ENCODE measurements at places on chromosomes 13 and 19.

DNA sequence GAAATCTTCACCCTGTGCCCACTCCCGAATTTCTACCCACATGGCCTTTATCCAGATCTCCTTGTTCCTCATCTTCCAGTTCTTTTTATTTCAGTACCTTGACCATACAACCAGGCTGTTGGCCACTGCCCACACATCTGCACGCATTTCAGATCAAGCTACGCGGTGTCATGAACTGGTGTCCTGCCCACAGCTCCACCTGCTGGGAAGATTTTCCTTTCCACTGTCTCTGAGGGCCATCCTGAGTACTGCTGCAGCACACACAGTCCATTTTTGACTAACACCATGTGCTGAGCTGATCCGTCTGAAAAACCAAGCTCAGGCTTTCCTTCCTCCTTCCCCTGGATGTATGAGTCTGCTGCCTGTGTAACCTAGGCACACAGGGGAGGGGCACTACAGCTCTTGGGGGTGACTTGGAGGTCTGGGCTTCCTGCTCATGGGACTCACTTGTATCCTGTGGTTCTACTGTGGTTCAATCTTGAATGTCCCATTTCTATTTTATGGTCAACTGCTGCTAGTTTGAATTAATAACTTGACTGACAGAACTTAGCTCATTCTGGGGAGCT is 71.9 kb downstream of the WASF3 start:
- DNase-seq: no peak

- DNase-seq: no peak
Observed at GRCh38 chr19:56973713-56974555, 133.4 kb upstream of the PEG3 start.

DNA sequence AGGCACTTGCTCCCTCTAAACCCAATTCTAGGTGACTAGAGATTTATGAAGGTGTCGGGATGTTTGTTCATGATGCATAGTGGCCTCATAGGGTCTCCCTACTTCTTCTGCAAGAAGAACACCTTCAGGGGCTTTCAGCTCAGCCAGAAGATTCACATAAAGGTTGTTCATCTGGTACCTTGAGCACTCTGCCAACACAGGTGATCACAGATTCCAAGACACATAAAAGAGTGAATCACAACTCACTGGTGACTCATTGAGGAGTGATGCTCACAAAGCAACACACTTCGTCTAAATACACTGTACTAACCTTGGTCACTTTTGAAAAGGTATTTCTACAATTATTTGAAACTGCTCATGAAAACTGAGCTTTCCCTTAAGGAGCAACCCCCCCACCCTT is 6.8 kb upstream of the ZNF324 start:
- DNase-seq: no peak

DNA sequence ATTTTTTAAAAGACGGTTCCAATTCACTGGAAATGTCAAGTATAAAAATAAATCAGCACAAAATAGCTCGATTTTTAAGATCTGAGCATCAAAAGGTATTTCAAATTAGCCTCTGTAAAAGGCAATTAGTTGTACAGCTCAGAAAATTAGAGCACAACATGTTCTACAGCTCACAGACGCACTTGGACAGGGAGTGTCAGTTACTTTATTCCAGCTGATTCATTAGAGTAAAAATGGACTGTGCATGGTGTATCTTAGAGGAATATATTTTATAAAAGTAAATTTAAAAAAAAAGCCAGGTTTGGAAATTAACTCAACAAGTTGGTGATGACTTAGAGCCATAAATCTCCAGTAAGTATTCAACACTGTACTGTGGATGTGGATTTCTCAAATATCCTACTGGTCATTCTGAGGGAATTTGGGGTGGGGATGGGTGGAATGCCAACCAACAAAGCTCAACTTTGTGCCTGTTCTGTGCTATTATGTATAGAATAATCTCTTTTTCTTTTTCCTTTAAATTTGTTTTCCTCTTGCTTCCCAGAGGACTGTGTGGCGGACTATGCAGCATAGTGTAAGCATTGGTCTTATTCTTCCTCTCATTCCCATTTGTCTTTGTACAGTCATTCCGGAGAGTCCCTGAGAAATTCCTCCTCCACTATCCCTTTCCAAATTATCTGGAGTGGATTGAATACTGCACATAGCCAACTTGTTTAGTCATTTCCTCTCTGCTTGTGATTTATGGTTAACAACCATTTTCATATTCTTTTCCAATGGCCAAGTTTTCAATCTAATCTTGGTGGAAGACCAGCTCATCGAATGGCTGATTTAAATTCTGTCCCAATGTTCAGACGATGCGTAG is 169.3 kb downstream of the DCT start:
- DNase-seq: no peak

GRCh38 chr13:89307278-89307677 is 1636.1 kb downstream of the SLITRK5 start:
- no peak for DNase-seq

DNA sequence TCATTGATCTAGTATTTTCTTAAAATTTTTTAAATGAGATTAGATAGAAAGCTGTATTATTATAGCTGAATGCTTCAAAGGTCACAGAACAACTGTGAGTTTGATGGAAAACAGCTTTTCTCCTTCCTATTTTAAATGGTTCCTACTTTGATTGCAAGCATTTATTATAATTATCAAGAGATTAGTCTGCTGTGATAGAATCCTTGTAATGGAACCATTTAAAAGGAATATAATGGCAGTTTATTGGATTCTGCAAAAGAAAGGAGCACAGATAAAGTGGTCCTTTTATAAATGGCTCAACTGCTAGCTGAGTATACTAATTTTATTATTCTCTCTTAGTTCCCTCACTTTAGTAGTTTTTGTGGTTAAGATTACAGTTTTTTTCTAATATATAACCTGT is 87.0 kb downstream of the MAB21L1 start:
- no peak for DNase-seq

DNA sequence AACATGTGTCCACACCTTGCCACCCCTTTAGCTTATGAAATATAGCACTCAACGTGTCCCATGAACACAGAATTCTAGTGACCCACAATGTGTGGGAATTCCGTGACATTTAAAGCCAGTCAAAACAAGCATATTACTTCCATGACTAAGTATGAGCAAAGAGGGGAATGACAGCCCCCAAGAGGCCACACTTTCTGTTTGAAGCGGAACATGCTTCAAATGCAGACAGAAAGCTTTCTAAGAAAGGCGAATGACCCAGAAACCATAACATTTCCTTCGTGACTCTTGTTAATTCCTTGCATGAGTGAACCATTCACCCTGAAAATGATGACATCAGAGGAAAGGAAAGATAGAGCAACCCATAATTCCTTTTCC is 122.0 kb upstream of the FNDC3A start:
- no peak for DNase-seq

DNA sequence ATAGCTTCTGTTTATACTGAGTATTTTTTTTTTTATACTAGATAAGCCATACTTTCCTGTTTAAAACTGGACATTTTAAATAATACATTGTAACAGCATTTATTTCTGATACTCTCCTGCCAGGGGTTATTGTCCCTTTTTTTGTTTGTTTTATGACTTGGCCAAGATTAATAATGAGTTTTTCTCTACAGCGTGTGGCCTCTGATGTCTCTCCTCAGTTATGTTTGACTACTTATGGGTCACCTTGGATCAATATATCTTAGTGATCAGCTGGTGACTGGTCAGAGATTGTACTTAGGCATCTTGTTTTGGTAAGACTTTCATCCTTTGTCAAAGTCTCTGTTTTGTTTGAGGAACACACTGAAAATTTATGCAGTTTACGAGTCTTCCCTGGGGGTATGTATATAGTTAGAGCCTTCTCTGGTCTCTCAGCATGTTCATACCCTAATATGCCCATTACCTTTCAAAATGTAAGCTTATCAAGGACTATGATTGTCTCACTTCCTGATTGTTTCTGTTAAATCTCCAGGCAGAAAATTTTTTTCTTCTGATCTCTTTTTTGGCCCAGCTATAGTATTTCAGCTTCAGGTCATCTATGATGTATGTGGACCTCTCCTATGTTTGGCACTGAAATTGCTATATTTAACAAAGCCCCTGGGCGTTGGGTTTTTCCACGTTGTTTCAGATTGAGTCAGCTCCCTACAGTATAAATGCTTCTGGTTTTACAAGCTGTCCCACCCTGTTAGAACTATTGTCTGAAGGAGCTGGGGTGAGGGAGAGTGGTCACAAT is 87.9 kb downstream of the URI1 start:
- DNase-seq: no peak

DNA sequence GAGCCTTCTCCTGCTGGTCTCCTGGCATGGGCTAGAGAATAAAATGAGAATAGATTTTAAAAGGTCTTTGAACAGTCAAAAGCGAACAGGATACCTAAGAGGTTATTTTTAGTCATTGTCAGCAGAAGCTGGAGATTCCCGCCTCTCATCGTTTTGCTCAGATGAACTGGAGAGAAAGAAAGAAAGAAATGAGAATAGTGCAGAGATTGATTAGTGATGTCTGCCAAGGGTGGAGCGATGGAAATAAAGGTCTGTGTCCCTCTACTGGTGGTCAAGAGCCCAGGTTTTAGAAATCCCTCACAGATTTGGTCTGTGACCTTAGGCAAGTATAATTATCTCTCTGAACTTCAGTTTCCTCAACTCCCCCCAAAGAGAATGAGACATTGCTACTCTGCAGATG is 5.3 kb downstream of the NCAN start:
- no peak for DNase-seq

- no peak for DNase-seq
Observed at GRCh38 chr19:56864443-56865125, 24.1 kb upstream of the PEG3 start.

DNA sequence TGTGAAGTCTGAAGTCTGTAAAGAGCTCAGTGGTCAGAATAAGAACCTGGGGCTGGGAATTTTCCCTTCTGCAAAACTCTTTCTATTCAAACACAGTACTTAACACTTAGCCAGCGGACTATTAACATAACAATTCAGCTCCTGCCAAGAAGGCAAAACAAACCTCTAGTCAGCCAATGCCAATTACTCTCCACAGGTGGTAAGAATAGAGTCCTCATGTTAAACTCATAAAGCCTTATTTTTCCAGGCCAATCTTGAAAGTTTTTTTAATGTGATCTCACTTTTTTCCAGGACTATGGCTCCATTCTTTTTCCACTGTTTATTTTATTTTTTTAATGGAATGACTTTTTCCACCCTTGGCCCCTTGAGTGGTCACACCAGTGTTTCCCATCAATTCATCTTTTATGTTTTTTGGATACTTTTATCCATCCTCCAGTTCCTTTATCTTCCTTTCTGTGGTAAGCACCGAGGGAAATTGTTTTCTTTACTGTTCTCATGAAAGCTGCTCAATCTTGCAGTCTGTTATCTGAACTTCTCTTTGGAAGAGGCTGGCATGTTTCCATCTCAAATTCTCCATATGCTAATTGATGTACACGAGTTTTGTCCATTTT is 217.3 kb downstream of the LHFPL6 start:
- no peak for DNase-seq

- DNase-seq: no peak
Observed at GRCh38 chr13:113452942-113453901, at the start of gene ADPRHL1. ADPRHL1 (minus strand) TSS chr13:113453488; CDS start chr13:113453437, 51 bp downstream.

- no peak for DNase-seq
Observed at GRCh38 chr13:113089693-113090414, 15.7 kb upstream of the F7 start.

- DNase-seq: no peak
Observed at GRCh38 chr13:43787518-43787891, 733 bp upstream of the ENOX1 start.

GRCh38 chr13:105906746-105907145 is 628.7 kb downstream of the EFNB2 start:
- no peak for DNase-seq

DNA sequence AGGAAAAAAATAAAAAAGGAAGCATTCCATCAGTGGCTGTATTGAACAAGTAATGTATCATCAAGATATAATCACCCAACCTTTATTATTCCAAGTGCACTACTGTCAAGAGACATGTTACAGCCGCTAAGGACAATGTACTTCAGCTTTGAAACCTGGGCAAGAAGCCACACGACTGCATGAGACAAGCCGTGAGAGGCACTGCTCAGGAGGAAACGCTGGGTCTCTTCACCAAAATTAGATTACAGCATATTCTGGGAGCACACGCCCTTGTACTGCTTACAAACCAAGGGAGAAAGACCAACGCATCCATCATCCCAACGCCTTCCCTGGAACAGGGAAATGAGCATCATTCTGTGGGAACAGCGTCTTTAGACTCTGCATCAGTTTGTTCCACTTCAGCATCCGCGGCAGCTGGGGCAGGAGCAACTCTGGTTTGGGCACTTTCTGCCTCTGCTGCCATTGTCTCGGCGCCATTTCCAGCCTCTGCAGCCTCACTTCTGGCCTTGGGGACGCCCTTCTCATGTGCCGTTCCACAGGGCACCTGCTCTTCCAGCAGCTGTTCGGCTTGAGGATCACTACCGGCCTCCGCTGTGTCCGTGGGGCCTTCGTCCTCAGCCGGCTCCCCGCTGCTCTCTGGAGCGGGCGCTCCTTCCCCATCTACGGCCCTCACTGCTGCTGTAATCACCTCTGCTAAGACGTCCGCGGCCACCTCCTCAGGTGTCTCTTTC is 22.4 kb upstream of the BRD4 start:
- no peak for DNase-seq

- DNase-seq: no peak
Observed at GRCh38 chr13:74361274-74361673, 227.1 kb upstream of the KLF12 start.

- no peak for DNase-seq
Observed at GRCh38 chr19:4061178-4061682, 5.5 kb downstream of the ZBTB7A start.

GRCh38 chr19:29579308-29579910 is 26.7 kb upstream of the POP4 start:
- DNase-seq: no peak

- no peak for DNase-seq
Observed at GRCh38 chr19:56617531-56617930, 22.4 kb downstream of the ZNF71 start.

DNA sequence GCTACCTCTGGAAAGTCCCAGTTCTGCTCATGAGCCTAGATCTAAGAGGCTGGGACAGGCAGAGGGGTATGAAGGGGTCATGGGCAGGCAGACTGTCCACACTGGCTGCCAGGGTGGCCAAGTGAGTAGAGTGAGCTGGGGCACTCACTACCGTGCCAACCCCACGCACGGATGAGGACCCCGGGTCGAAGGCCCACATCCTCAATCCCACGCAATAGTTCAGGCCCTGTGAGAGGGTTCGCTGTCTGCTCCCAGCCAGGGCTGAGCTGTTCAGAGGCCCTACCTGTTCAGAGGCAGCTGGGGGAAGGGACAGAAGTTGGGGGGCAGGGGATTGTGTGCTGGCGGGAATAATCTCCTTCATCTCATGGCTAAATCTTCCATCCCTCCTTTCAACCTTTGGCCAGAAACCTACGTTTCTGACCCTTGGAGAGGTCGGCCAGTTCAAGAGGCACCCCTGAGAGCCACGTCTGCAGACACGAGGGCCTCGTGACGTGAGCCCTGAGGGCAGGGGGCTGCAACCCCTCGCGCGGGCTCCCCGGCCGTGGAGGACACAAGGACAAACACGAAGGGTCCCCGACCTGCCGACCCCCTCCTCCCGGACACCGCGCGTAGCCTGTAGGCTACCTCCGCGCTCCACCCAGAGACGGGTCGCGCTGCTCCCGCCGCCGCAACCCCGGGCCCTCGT is 1.0 kb upstream of the RPS5 start:
- DNase-seq: no peak

- no peak for DNase-seq
Observed at GRCh38 chr13:55792544-55793193, 1348.0 kb upstream of the PRR20A start.

Measured in amygdala (tissue), 56 donors.